GM12892 (cell line): ENCODE measurements at places on chromosomes 16 and 17.
A peak's percentile ranks its signal among the peaks of the same experiment; 100 is the strongest.

- no peak for DNase-seq
These were observed 624.3 kb upstream of the SOX9 start for GRCh38 chr17:71496552-71496951.

DNA sequence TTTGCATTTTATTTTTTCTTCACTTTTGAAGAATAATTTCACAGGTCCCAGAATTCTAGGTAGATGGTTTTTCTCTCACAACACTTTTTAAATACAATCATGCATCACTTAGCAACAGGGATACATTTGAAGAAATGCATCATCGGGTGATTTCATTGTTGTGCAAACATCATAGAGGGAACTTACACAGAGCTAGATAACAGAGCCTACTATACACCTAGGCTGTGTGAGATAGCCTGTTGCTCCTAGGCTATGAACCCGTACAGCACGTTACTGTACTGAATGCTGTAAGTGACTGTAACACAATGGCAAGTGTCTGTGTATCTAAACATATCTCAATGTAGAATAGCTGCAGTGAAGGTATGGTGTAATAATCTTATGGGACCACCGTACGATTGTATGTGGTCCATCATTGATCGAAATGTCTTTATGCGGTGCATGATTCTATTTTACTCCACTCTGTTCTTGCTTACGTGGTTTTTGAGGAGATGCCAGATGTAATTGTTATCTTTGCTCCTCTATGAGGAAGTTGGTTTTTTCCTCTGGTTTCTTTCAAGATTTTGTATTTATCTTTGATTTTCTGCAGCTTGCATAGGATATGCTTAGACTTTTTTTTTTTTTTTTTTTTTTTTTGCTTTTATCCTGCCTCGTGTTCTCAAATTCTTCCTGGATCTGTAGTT is 35.5 kb upstream of the TMEM92 start:
- DNase-seq = no peak

DNA sequence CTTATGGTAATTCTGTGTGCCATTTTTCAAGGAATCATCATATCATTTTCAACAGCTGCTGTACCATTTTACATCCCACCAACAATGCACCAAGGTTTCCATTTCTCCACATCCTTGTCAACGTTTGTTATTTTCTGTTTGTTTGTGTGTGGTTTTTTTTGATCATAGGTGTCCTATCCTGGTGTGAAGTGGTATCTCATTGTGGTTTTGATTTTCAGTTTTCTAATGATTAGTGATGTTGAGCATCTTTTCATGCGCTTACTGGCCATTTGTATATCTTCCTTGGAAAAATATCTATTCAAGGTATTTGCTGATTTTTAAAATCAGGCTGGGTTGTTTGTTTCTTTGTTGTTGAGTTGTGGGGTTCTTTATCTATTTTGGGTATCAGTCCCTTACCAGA is 15.0 kb downstream of the CHD9 start:
- DNase-seq = no peak

- no peak for DNase-seq
These were observed 16.3 kb upstream of the WFIKKN2 start for GRCh38 chr17:50818921-50819657.

GRCh38 chr17:48246612-48247011 is 139.0 kb downstream of the SNX11 start:
- DNase-seq = no peak

- no peak for DNase-seq
These were observed 21.7 kb upstream of the SP6 start for GRCh38 chr17:47872651-47873161.

DNA sequence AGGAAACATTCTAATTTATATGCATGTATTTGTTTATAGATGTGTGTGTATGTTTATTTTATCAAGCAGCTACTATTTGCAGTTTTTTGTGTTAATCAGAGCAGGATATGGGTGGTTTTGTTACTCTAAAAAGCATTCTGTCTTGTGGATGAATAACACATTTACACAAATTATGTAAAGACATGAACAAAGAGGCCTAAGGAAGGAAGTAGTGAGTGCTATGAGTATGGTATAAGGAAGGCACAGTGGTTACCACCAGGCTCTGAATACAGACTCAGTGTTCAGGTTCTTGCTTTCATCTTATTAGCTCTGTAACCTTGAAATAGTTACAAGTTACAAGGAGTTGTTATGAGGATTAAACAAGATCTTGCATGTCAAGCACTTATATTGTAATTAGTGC is 33.9 kb downstream of the STXBP4 start:
- no peak for DNase-seq

- DNase-seq = no peak
These were observed 12.9 kb downstream of the CMIP start for GRCh38 chr16:81457326-81458133.

DNA sequence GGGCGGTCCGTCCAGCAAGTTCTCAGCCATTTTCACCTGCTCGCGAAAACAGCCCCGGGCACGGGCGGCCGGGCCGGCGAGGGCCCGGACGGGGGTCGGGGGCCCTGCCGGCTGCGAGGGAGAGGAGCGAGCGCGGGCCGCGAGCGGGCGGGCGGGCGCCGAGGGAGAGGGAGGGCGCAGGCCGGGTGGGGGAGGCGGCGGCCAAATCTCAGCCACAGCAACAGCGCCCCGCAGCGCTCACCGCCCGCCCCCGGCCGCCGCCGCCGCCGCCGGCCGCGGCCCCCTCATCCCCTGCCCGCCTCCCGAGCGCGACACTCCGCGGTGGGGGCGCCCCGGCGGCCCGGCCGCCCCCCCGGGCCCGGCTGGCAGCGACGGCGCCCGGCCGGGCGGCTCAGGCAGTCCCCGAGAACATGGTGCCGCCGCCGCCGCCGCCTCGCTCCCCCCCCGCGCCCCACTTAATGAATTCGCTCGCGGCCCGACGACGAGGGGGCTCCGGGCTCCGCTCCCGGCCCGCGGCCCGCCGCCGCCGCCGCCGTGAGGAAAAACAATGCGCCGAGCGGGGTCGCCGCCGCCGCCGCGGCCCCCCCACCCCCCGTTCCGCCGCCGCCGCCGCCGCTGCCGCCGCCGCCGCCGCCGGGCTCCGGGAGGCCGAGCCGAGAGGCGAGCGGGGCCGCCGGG is 487 bp downstream of the CREBBP start:
- DNase-seq = peak; percentile 61

DNA sequence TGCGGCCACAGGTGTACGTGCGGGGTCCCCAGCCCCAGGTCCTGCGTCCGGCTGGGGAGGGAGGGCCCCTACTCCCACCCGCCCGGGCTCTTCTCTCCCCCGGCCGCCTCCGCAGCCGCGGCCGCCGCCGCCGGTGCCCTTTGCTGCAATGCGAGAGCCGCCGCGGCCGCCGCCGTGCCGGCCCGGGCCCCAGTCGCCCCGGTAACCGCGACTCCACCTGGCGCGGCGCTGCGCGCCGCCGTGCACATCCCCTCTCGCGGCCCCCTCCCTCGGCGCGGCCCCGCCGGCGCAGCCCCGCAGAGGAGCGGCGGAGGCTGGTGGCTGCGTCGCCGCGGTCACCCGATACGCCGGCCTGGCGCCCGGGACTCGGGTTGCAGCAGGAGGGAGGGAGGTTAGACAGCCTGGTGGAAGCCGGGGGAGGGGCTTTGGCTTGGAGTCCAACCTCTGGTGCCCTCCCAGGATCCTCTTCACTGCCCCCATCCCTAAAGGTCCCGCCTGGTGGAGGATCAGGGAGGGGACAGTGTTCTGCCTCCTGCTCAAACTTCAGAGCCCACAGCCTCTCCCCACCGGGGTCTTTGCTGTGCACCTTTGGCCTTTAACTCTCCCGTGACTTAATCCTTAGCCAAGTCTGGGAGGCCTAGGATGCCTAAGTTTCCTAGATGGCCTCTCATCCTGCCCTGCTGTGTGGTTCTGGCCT is 32.9 kb downstream of the SRCIN1 start:
- peak; percentile 50 for DNase-seq

- DNase-seq = no peak
These were observed 1.8 kb upstream of the CLUAP1 start for GRCh38 chr16:3498988-3499387.

GRCh38 chr17:32123782-32124181 is 18.5 kb upstream of the RHOT1 start:
- DNase-seq = no peak

DNA sequence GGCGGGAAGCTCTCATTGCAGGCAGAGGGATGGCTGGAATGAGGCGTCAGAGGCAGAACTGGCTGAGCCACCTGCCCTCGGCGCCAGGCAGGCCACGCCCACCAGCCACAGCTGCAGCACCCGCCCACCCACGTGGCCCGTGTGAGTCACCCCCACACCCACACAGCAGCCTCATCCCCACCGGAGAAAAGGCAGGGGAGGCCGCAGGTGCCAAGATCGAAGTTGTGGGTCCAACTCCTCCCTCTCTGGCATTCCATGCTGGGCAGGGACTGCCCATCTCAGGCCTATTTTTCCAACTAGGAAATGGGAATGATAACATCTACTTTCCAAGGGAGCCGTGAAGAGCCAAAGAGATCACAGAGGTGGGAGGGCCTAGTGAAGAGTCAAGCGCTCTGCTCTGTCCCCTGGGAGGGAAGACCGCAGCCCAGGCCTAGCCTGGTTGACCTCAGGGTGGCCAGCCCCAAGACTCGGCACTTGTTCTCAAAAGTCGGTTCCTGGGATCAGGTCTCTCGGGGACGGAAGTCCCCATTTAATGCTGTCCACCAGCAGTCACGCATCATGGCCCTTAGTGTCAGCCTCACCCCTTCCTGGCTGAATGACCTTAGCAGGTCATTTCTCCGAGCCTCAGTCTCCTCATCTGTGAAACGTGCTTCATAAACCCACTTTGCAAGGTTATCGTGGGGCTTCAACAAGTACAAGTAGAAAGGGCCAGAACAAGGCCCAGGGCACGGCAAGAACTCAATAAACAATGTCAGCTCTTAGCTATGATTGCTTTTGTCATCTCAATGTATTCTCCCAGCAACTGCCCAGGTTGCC is at the start of gene TRPV3:
Gene TRPV3 (minus strand): TSS at position 45 of the 816 bp plus-strand sequence. CDS start 2,962 bp downstream, outside the sequence.
- peak; percentile 88 for DNase-seq

GRCh38 chr17:75642182-75642783 is 9.0 kb downstream of the SMIM5 start:
- peak; percentile 23 for DNase-seq

GRCh38 chr16:1997494-1998359 is 8.0 kb downstream of the SYNGR3 start:
- no peak for DNase-seq

GRCh38 chr16:2027024-2028010 is 615 bp downstream of the NHERF2 start:
- DNase-seq = no peak

DNA sequence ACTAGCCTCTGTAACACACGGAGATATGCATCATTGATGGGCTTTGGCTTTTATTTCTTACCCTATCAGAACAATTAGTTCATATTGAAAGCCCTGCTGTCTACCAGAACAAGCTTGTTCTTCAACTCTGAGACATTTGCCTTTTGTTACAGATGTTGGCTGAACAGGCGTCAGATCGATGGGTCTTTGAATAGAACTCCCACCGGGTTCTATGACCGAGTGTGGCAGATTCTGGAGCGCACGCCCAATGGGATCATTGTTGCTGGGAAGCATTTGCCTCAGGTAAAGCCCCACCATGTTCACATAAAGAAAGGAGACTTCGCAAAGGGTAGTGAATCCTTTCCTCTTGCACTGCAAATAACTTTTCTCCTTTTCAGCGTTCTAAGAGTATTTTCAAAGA is 232.1 kb downstream of the PHKB start:
- no peak for DNase-seq

- DNase-seq = no peak
These were observed 416 bp downstream of the KIFC3 start for GRCh38 chr16:57801809-57802340.

DNA sequence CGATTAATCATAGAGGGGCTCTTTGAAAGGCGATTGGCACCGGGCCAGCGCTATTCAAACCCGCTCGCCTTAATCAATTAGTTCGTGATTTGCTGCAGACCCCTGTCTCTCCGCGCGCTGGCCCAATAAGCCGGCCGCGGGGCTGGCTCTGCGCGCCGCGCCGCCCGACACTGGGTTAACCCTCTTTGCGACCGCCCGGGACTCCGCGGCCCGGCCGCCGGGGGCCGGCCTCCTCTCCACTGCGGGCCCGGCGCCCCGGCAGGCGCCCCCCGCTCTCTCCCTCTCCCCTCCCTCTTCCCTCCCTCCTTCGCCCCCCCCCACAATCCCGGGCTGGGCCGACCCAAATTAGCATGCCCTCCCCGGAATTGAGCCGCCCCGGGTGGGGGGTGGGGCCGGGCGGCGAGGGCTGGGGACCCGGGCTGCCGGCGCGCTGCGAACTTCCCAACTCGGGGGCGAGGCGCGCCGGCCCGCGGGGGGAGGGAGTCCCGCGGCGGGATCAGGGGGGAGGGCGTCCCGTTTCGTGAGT is 428 bp upstream of the SALL1 start:
- no peak for DNase-seq

DNA sequence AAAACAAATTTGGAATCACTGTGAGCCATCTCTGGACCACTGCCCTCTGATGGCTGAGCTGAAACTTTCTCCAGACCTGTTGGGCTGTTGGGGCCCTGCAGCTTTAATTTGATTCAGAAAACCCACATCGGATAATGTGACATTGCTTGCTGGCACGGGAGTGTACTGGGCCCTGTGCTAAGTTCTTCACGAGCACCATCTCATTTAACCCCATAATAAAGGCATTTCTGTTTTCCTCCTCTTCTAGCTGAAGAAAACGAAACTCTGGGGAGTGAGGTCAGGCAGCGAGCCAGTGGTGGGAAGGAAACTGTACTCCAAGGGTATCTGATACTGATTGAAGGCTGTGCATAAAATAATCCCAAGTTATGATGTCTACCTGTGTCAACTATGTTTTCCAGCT is 34.5 kb upstream of the TNRC6A start:
- DNase-seq = no peak

GRCh38 chr16:49876716-49877129 is 20.8 kb upstream of the ZNF423 start:
- DNase-seq = peak; percentile 78

- DNase-seq = no peak
These were observed 1.9 kb upstream of the CAPN15 start for GRCh38 chr16:525520-526180.

- DNase-seq = peak; percentile 59
These were observed 146.7 kb downstream of the RAB11FIP4 start for GRCh38 chr17:31538080-31538762.

- no peak for DNase-seq
These were observed 6.3 kb downstream of the VWA3A start for GRCh38 chr16:22098405-22099255.

- no peak for DNase-seq
These were observed 156.4 kb upstream of the CCL2 start for GRCh38 chr17:34098699-34099098.

DNA sequence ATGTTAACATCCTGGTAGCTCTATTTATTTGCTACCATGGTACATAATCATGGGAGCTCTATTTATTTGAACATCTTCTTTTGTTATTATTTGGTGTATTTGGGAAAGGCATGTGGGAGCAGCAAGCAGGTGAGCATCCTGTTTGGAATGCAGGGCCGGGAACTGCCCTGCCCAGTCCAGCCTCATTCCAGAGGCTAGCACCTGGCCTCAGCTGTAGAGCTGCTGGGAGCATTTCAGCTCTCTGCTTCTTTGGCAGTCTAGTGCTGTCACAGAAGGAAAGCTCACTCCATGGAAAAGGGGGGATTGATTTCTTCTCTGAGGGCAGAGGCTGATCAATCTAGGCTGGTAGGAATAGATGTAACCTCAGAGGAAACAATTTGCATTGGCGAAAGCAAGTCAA is 112.5 kb downstream of the WWOX start:
- DNase-seq = no peak
